ENCODE measurements at places on chromosomes 11 and 22.

- no peak for DNase-seq
These were observed 1.6 kb downstream of the MAML2 start for GRCh38 chr11:96341211-96342013.

DNA sequence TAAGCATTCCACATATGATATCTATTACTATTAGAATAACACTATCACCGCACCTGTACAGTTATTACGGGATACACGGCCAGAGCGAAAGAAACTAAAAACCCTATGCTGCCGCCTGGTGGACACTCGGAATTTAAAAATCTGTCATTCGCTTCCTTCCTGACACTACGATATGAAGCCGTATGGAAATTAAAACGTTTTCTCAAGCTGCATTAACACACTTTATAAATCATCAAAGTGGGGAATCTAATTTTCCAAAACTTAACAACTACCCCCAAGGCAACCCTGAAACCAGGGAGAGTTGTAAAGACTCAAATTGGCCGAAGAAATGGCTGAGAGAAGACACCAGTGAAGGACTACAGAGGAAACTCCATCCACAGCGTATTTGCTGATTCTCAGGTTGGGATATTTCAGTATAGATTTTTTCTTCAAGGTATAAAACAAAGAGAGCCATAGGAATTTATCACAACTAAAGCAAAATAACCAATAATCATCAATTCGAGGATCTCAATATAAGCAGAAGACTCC, 1.4 kb downstream of the CCDC73 start:
- DNase-seq: peak; percentile 48

GRCh38 chr22:24066865-24067264, 55.8 kb downstream of the CABIN1 start:
- DNase-seq: no peak

DNA sequence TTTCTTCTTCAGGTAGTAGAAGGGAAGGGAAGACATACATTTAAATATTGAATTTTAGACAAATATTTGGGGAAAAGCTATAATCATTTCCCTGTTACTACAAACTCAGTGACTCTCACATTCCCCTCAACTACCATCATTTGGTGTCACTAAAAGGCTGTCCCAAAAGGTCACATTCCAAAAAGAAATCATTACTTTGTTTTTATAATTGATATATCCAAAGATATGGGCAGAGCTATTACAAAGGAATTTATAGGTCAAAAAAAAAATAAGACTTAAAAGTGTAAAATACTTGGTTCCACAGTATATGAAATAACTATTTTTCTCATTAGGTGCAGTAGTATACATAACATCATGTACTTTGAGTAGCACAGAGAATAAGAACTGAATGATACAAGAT, 751.4 kb downstream of the KCNA4 start:
- DNase-seq: no peak

- DNase-seq: peak; percentile 80
These were observed 8.5 kb upstream of the CHRDL2 start for GRCh38 chr11:74739546-74740270.
